Dermis blood vessel endothelial cell (primary cell): ENCODE measurements at places on chromosomes 6 and 20. TPM values are rescaled to one million over a fixed set of nuclear protein-coding genes. Genes with fewer than 3 reads are reported as not detected.

Gene HLA-DQA2
- total RNA-seq = not detected in 2 replicates

Gene BCLAF1
- total RNA-seq = 108 and 189 TPM in 2 replicates

Gene TULP1
- not detected in 2 replicates for total RNA-seq

Gene PAK5
- under 0.01 TPM in 1 of 2 replicates, not detected in the other for total RNA-seq

Gene NINL
- 21.6 and 24.8 TPM in 2 replicates for total RNA-seq

Gene SUMO4
- 1.0 and 1.3 TPM in 2 replicates for total RNA-seq

Gene TGM3
- total RNA-seq = not detected in 2 replicates

Gene PRL
- not detected in 2 replicates for total RNA-seq

Gene TBC1D32
- 3.8 and 5.6 TPM in 2 replicates for total RNA-seq

Gene BPIFB2
- not detected in 2 replicates for total RNA-seq

Gene CENPW
- 4.8 and 16.6 TPM in 2 replicates for total RNA-seq

Gene CYP24A1
- not detected in 2 replicates for total RNA-seq

Gene TRIM10
- not detected in 2 replicates for total RNA-seq

Gene SLC22A1
- 0.05 and 0.17 TPM in 2 replicates for total RNA-seq

Gene OTOR
- not detected in 2 replicates for total RNA-seq

Gene FLRT3
- total RNA-seq = 0.51 and 1.3 TPM in 2 replicates

Gene TFAP2B
- under 0.01 TPM in 2 replicates for total RNA-seq
